Heart left ventricle (tissue), 16 donors: ENCODE measurements at places on chromosomes 2 and 18. TPM values are rescaled to one million over a fixed set of nuclear protein-coding genes. Genes with fewer than 3 reads are reported as not detected.

GRCh38 chr2:75790121-75790813, 79.6 kb upstream of the GCFC2 start:
- no peaks in the 10 kb centered on the region for H3K27me3 ChIP-seq
- no peaks in the 10 kb centered on the region for H3K36me3 ChIP-seq
- H3K4me3 ChIP-seq = no peak overlapping the region
- no peaks in the 10 kb centered on the region for H3K4me1 ChIP-seq
- DNase-seq = no peak

GRCh38 chr2:25131567-25132298, 36.6 kb downstream of the POMC start:
- H3K27ac ChIP-seq = no peak overlapping the region
- H3K4me3 ChIP-seq = peak overlapping the region; percentile 42
- H3K27me3 ChIP-seq = peaks cover 26% of the 10 kb centered on the region

GRCh38 chr18:34911081-34911480, 130.1 kb upstream of the MAPRE2 start:
- H3K27ac ChIP-seq = no peak overlapping the region
- H3K4me1 ChIP-seq = no peaks in the 10 kb centered on the region
- H3K4me3 ChIP-seq = no peak overlapping the region
- no peaks in the 10 kb centered on the region for H3K27me3 ChIP-seq

GRCh38 chr2:217756375-217757107, 246.3 kb downstream of the TNS1 start:
- peak; percentile 74 for DNase-seq
- peak overlapping the region; percentile 26 for H3K27ac ChIP-seq
- no peaks in the 10 kb centered on the region for H3K36me3 ChIP-seq
- peaks cover 19% of the 10 kb centered on the region for H3K4me1 ChIP-seq

DNA sequence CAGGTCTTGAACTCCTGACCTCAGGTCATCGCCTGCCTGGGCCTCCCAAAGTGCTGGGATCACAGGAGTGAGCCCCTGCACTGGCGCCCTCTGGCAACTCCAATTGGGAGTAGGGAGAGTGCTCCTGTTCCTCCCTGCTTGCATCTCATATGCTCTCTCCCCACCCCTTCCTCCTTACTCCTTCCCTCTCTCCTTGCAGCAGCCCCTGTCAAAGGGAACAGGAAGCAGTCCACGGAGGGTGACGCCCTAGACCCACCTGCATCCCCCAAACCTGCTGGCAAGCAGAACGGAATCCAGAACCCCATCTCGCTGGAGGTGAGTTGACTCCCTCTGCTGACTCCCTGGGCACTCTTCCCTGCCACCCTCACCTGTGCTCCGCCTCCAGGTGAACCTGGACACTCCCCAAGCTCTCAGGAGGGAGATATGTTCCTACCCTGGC, 10.7 kb downstream of the ARID5A start:
- peaks cover 23% of the 10 kb centered on the region for H3K4me1 ChIP-seq
- peaks cover 98% of the 10 kb centered on the region for H3K36me3 ChIP-seq
- DNase-seq = no peak
- H3K4me3 ChIP-seq = no peak overlapping the region
- H3K27ac ChIP-seq = no peak overlapping the region

DNA sequence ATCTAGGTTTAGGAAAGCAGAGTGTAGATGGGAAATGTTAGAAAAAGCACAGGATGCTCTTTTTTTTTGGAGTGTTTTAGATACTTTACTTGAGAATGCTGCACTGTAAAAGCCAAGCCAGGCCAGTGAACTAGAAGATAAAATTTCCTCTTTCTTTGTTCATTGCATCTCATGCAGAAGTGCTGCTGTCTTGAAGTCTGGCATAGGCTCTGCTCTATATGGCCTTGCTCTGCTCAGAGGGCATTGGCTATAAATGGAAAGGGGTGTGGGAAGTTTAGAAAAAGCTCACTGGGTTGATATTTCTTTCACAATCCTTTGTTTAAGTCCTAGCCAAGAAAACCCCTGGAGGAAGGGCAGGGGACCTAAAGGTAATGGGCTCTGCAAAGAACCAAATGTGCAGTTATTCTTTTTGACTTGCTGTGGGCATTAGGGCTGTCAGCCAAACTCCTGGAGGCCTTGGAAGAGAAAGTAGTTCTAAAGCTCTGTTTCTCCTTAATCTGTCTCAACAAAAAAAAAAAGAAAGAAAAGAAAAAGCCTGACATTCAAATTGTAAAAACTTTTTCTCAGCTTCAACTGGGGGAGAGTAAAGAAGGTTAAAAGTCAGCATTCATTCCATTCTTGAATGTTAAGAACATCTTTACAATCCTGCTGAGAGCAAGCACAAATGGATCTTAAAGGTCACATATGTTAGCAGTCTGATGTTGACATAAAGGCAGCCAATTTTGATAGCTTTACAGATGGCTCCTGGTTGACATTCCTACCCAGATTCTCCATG, 338.3 kb downstream of the GULP1 start:
- DNase-seq = no peak
- no peaks in the 10 kb centered on the region for H3K4me1 ChIP-seq
- H3K4me3 ChIP-seq = no peak overlapping the region
- no peaks in the 10 kb centered on the region for H3K36me3 ChIP-seq
- H3K27me3 ChIP-seq = no peaks in the 10 kb centered on the region

- no peak overlapping the region for H3K27ac ChIP-seq
- no peak overlapping the region for H3K4me3 ChIP-seq
- H3K36me3 ChIP-seq = no peaks in the 10 kb centered on the region
- no peaks in the 10 kb centered on the region for H3K27me3 ChIP-seq
- H3K4me1 ChIP-seq = no peaks in the 10 kb centered on the region
- DNase-seq = no peak
Observed at GRCh38 chr2:156476850-156477206, 40.6 kb downstream of the GPD2 start.

GRCh38 chr2:33573657-33574056, 25.4 kb downstream of the FAM98A start:
- DNase-seq = no peak
- no peaks in the 10 kb centered on the region for H3K4me1 ChIP-seq
- H3K27ac ChIP-seq = no peak overlapping the region
- no peak overlapping the region for H3K4me3 ChIP-seq

GRCh38 chr2:189096769-189097447, 82.7 kb downstream of the COL5A2 start:
- no peaks in the 10 kb centered on the region for H3K27me3 ChIP-seq
- H3K4me1 ChIP-seq = no peaks in the 10 kb centered on the region
- H3K4me3 ChIP-seq = no peak overlapping the region
- peaks cover 19% of the 10 kb centered on the region for H3K36me3 ChIP-seq

DNA sequence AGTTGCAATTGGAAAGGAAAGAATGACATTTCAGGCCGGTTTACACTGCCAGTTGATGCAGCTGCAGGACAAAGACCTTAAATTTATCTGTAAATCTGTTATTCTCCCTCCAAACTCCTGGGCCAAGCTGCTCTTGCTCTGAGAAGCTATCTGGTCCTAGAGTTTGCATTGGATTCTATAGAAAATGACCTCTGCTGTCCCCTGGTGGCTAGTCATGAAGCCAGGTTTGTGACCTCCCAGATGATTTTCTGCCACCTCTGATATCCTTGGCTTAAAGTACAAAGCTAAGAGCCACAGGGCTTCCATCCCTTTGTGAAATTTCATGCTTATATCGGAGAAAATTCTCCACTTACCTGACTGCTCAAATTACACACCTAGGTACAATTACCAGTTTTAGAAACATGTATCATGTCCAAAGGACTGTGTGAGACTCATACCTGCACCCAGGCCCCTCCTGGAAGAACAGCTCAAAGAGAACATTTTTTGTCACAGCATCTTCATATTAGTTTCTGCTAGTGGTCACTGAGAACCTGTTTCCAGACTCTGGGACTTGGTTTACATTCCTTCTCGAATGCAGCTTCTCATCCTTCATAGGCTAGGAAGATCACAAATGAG, 28.9 kb upstream of the IER3IP1 start:
- H3K4me1 ChIP-seq = no peaks in the 10 kb centered on the region
- no peak overlapping the region for H3K27ac ChIP-seq
- no peak overlapping the region for H3K4me3 ChIP-seq
- H3K36me3 ChIP-seq = no peaks in the 10 kb centered on the region

DNA sequence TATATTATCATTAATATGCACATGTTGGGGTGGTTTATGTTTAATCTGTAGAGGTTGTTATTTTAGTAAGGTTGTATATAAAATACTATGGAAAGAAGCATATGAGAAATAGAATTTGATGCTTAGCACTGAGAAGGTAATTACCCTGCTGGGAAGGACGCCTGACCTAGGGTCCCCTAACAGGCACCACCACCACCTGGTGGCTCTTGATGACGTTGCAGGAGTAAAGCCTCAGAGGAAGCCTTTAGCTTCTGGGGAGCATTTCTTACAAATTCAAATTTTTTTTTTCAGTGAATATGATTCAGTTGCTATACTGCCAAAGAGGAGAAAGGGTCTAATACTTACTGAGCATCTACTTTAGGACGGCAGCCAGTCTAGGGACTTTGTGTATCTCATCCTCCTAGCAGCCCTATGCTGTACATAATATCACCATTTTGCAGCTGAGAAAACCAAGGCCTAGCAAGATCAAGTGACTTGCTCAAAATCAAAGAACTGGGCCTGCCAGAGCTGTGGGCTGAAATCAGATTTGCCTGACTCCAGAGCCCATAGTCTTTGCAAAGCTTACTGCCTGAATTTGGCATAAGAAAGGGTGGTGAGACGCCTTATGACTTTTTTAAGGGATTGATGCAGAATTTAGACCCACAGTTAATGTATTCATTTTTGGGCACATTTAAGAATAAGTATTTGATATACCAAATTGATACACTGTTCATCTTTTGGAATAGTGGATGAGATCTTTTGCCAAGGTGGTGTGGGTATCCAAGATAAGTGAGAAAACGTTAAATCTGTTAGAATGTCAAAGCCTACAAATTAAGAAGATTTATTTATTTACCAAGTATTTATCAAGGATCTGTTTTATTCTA, 78.8 kb upstream of the GAREM1 start:
- DNase-seq = peak; percentile 23
- no peaks in the 10 kb centered on the region for H3K36me3 ChIP-seq
- H3K4me1 ChIP-seq = no peaks in the 10 kb centered on the region
- no peak overlapping the region for H3K4me3 ChIP-seq

PLB1 gene
- 2.3 TPM for total RNA-seq

SF3B1 gene
- 132 TPM for total RNA-seq

PSTPIP2 gene
- 5.0 TPM for total RNA-seq

CPO gene
- total RNA-seq = 0.67 TPM

GNAL gene
- total RNA-seq = 5.9 TPM

LBX2 gene
- 1.7 TPM for total RNA-seq

PLGLB2 gene
- 0.58 TPM for total RNA-seq

CTLA4 gene
- total RNA-seq = 0.50 TPM
